ENCODE measurements at places on chromosomes 4 and X.

DNA sequence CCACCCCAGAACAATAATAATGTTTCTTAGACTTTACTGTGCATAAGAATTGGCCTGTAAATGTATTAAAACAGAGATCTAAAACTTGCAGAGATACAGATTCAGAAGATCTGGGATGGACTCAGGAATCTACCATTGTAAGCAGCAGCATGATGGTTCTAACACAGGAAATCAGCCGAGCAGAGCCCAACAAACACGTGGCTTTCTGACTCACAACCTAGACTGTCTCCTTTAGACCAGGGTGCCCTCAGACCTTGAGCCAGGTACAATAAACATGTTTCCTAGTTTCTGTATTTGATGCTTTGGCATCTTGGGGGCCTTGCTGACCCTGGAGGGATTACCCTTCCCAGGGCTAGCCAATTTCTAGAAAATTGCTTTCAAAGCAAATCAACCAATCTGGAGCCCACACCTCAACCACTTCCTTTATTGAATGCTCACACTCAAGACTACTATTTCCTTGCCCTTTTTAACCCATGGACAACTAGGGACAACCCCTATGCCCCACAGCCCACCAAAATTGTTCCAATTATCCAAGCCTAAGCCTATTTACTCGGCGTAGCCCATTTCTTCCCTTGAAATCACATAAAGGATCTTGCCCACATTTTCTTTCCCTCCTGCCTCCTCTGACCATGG lies 80.5 kb downstream of the TBC1D9 start:
- no peak for DNase-seq

- DNase-seq: peak; percentile 1
Observed at GRCh38 chrX:43882294-43882681, at the start of gene MAOB. Gene MAOB (minus strand): TSS chrX:43882450. CDS start chrX:43882299, 151 bp downstream.

DNA sequence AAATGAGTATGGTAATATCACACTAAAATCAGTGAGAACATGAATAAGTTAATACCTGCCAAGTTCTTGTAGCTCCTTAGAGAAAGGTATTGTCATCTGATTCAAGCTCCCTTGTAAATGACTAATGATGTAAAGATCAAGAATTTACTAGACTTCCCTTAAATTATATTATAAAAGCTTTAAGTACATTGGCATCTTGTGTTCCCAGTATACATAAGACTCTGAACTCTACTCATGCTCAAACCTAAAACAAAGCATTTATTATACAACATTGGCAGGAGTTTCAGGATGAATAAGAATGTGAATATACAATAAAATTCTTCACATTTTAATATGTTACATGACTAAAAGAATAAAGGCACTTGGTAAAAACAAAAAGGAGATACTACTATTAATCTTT lies 126.8 kb upstream of the UNC5C start:
- DNase-seq: no peak

DNA sequence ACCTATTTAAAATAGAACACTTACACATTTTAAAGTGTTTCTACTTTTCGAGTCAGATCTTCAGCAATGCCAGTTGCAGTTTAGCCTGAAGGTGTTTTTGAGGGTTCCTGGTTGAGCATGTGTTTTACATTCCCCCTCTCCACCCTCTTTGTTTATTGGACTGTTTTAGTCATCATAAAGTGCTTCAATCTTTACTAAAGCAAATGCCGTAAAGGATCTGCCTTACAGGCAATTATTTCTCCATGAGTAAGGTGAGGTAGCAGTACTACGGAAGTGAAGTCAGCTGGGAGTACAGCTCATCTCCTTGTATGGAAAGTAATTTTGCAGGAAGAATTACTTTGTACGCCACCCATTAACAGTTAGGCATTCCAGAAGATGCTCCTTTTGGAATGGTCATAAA lies 36.9 kb downstream of the PDLIM5 start:
- no peak for DNase-seq

- DNase-seq: no peak
Observed at GRCh38 chr4:69823048-69823447, 36.9 kb downstream of the SULT1E1 start.

GRCh38 chrX:107940095-107940494 lies 42.1 kb downstream of the TEX13B start:
- no peak for DNase-seq

DNA sequence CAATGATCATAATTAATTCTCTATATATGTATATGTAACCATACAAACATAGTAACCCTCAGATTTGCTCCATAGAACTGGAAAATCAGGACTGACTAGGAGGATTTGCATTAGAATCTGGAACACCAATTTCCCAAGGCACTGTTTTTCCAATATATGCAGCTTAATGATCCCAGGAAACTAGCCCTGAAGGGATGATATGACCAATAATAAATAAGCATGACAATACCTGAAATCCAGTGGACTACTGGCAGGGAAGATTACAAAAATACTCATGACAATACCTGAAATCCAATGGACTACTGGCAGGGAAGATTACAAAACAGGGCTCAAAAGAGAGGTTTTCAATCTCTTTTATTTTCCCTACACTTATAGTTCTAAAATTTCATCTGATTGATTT lies 98.4 kb downstream of the PCDH7 start:
- no peak for DNase-seq

DNA sequence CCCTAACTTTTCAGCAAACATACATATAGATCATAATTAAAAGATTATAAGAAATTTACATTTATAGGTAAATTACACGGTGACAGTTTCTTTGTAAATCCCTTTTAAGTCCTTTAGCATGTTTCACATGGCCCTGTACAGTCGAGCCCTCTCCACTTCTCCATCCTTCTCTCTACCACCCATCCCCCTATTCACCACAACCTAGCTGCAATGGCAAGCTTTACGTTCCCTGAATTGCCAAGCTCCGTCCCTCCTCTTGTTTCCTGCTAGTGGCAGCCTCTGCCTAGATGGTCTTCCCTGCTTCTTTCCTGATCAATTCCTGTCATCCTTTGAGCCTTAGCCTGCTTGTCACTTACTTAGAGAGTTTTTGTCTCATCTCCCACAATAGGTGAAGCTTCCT lies 116.2 kb downstream of the TMA16 start:
- DNase-seq: no peak

DNA sequence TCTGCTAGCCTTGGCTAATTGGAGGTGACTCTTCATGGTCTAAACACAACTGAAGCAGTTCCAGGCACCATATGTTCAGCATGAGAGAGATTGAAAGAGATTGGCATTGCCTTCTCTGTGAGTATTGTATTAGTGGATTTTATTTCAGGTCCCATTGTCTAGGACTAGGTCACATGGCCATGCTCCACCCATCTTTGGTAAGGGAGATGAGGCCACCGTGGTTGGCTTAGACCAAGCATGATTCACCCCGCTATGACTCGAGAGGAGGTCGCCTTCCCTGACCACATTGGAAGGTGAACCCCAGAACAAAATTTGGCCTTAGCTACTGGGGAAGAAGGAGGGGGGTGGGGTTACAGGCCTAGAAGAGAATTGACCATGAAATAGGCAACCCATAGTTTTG lies 109.9 kb upstream of the BCOR start:
- peak; percentile 9 for DNase-seq

GRCh38 chr4:31366041-31366440 lies 645.9 kb downstream of the PCDH7 start:
- DNase-seq: no peak

- no peak for DNase-seq
Observed at GRCh38 chrX:106300656-106301055, 132.6 kb downstream of the PWWP3B start.

- DNase-seq: no peak
Observed at GRCh38 chr4:138833974-138834373, 181.6 kb upstream of the NOCT start.

GRCh38 chrX:112577146-112577545 lies 102.6 kb downstream of the LHFPL1 start:
- no peak for DNase-seq

- peak; percentile 91 for DNase-seq
Observed at GRCh38 chr4:75630174-75630936, at the start of gene CDKL2. Gene CDKL2 (minus strand): TSS chr4:75630528. CDS start chr4:75625988, 4,540 bp downstream.

DNA sequence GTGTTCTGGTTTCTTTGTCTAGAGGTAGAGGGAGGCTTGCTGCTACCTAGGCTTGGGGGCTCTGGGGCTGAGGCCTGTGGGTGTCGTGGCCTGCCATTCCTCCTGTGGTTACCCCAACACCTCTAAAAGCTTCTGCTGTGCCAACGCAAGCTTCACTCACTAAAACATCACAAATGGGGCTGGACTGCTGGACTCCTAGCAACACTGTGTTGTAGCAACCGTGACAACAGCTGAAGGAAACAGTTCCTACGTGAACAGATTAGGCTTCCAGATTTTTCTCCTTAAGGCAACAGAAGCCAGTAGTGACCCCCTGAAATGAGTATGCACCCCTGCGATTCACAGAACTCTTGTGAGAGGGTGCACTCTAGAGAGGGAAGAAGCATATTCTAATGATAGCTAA lies 138.3 kb upstream of the TEX13D start:
- DNase-seq: no peak

DNA sequence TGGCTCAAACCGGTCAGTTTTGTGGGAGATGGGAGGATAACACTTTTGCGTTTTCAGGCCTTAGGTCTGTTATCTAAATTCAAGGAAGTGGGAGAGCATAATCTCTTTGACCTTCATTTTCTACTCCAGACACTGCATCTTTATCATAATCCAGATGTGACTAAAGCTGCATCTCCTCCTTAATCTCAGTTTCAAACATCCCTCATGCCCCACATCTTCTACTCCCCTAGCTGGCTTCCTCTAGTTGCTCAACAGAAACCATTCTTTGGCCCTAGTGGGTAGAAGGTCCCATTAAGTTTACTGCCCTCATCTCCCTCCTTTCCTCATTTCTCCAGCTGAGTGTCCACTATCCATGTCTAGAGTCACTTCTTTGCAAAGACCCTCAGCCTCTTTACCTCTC lies 18.8 kb upstream of the RASL11B start:
- DNase-seq: no peak

GRCh38 chr4:125131891-125132680 lies 182.7 kb upstream of the FAT4 start:
- no peak for DNase-seq

DNA sequence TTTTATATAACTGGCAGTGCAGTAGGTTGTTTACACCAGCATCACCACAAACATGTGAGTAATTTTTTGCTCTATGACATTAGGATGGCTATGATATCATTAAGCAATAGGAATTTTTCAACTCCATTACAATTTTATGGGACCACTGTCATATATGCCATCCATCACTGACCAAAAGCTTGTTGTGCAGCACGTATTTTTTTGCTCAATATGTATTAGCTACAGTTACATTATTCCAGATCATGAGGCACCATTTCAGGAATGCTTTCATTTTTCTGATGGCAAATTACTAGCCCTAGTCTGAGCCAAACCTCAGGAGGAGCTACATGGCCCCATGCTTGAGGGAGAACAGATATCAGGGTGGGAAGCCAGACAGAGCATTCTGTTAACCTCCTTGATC lies 56.8 kb upstream of the DCLK2 start:
- no peak for DNase-seq

GRCh38 chrX:97267396-97268181 lies 383.9 kb downstream of the RPA4 start:
- DNase-seq: no peak

DNA sequence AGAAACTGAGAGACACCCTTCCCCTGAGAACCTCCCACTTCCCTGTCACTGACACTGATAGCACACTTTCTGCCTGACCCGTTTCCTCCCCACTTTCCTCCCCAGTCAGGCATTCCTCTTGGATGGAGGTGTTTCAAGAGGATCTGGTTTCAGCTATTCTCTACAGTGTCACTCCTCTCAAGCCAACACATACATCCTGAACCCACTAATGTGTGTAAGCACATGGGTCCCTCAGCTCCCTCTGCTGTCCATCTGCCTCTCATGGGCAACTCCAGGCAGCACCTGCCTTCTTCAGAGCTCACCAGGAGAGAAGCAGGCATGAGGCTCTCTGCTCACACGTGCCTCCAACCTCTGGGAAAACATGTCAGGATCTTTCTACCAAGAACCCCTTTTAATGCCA lies 207.6 kb downstream of the NAF1 start:
- DNase-seq: no peak

- no peak for DNase-seq
Observed at GRCh38 chr4:43089730-43090129, 197.2 kb downstream of the GRXCR1 start.

GRCh38 chrX:40092808-40093435 lies 4.8 kb downstream of the BCOR start:
- DNase-seq: no peak

- DNase-seq: no peak
Observed at GRCh38 chr4:145525291-145525740, 43.7 kb downstream of the SMAD1 start.

- DNase-seq: peak; percentile 45
Observed at GRCh38 chr4:108370291-108371141, 201.8 kb upstream of the LEF1 start.

- DNase-seq: no peak
Observed at GRCh38 chr4:22483551-22483981, 32.3 kb downstream of the ADGRA3 start.

DNA sequence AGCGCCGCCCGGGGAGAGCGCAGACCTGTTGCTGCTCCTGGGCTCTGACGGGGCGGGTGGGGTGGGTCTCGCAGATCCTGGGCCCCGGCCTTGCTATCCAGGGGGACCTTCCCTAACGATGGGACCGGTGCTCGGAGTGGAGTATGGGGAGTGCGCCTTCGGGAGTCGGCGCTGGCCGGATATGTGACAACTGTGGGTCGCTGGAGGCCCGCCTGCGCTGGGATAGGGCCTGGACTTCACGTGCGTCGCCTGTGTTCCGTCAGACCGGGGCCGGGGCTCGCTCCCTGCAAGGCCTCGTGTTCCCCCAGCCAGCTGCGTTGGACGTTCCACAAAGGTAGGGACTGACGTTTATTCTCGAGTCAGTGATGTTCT lies 1.3 kb downstream of the TBL1X start:
- no peak for DNase-seq

GRCh38 chr4:103098756-103099440 lies 736 bp downstream of the BDH2 start:
- DNase-seq: no peak

GRCh38 chr4:148441624-148441985 lies 609 bp downstream of the NR3C2 start:
- DNase-seq: no peak

- no peak for DNase-seq
Observed at GRCh38 chr4:85901500-85901899, 426.6 kb downstream of the ARHGAP24 start.

DNA sequence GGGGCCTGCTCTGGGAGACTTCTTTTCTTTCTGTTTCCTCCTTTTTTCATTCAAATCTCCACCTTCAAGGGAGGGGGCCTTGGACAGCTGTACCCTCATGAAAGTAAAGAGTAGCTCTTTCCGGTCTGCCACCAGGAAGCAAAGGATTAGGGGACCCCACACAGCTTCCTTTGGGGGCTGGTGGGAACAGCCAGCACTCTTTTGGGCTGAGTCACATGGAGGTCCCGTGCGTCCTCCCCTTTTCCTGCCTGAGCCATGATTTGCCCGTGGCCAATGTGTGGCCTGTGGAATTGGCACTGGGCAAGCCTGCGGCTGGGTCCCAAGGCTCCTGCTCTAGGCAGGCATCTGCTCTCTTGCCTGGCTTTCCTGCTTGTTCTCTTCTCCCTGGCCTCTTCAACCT lies 65.5 kb downstream of the FHDC1 start:
- DNase-seq: no peak

DNA sequence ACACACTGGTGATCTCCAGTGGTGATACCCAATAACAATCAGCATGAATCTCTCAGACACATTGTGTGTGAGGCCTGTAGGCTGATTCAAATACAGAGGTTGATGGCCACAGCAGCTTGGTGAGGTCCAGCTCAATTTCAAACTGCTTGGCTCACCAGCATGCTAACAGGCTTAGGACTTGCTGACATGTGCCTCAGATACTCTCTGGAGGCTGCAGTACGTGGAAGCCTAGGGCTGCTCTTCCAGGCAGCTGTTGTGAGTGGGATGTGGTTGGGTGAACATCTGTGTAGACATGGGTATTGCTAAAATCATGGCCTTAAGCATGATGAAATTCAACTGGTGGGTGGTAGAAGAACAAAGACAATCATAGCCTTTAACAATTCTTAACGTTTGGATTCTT lies 4.3 kb downstream of the CXCL9 start:
- DNase-seq: no peak
